ENCODE measurements at places on chromosomes 5 and 9.

DNA sequence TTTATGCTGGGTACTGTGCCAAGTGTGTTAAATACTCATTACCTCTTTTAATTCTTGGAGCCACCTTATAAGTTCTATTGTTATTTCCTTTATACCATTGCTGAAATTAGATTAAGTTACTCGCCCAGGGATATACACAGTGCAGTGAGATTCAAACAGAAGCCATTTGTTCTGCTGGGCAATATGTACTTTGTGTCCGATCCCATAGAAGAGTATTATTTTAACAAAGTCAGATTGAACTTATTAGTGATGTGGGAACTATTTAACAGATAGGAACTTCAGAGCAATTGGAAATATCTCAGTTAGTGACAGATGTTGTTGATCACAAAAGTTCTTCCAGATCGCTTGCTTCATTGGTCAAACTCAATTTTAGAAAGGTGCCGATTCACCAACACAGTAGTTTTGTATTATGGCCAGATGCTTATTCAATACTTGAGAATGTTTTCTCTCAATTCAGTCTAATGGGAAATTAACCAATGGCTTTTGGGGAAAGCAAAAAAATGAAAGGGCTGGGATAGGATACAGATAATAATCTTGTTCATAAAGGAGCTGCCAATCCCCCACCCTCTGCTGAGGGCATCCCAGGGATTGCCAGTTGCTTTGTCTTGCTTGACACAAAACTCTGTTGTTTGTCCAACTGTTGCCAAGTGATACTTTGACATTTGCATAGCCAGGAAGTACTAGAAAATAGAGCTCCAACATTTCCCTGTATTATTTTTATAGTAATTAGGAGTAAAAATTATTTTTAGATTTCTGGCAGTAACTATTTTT is 94.8 kb upstream of the SEMA6A start:
- DNase-seq, result no peak

DNA sequence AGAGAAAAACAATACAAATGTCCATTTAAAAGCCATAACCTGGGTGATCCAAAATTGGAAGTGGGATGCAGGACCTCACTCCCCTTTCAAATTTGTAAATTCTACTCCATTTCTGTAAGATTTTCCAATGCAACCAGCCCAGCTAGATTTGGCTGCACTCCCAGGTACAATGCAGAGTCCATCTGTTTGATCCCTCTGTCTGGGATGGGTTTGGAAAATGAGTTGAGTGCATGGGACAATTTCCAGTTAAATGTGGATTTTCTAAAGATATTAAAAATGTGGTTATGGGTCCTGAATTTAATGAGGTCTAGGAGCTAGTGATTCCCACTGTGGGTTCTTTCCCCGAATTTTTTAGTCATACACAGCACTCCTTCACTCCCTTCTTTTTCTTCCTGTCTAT is 104.0 kb upstream of the ATP10B start:
- DNase-seq, result no peak

DNA sequence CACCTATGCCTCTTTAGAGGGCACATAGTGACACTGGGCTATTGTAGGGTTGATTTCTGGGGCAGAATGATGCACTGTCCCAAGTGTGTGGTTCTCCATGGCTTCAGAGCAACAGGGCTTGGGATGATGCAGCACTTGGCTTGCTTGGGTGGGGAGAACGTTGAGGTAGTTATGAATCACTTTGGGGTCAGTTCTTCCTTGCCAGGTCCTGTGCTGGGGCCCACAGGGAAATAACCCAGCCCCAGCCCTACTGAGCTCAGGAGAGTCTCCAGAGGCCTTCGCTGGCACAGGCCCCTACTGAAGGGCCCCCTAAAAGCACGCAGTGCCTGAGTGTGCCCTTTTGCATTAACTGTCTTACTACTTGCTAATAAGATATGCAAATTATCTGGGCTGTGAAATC is 24.2 kb downstream of the JADE2 start:
- DNase-seq, result no peak

GRCh38 chr9:32351845-32352244 is 32.6 kb upstream of the ACO1 start:
- DNase-seq, result no peak

DNA sequence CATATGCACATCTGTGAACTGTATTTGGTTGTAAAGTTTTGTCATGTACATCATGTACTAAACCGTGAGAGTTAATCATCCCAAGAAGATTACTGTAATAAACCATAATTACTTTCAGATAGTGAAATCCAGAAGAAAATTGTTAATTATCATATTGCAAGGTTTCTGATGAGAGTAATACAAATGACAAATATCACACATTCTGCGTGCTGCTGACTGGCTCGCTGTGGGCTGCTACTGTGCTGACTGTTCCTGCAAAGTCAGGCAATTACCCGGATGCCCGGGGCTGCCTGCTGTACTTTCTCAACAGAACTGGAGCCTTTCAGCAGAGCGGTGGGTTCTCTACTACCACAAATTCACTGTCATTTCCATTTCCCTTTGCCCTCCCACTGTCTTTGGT is 68.3 kb downstream of the SMARCA2 start:
- no peak for DNase-seq

GRCh38 chr5:96742538-96742937 is 65.2 kb downstream of the ERAP1 start:
- DNase-seq, result no peak

- DNase-seq, result no peak
These were observed 103.2 kb downstream of the DPYSL3 start for GRCh38 chr5:147406636-147407035.

DNA sequence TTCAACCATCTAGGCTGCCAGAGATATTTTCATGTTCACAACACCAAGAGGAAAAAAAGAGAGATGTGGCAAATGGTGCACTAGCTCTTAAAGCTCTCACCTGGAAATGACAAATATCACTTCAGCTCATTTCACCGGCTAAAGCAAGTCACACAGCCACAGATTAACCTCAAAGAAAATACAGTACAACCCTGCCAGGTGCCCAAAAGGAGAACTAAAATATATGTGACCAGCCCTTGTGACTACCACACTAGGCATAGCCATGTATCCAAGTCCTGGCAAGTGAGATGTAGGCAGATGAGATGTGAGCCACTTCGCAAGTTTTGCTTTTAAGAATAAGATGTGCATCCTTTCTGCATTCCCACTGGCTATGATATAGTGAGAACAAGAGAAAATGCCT is 41.4 kb downstream of the AGTPBP1 start:
- no peak for DNase-seq

DNA sequence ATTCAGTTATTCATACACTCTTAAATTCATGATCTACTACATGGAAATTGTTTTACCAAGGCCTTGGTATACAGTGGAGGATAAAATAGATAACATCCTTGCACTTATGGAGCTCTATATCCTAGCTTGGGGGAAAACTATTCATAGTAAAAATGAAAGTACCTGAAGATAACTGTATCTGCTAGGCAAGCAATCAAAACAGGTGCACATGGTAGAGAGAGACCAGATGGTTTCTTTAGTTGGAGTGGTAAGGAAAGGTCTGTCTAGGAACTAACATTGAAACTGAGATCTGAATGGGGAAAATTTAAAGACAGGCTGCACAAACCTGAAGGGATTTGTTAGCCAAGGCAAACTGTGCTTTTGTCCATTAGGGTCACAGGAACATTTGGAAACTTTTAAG is 11.1 kb upstream of the SLCO4C1 start:
- DNase-seq, result no peak

DNA sequence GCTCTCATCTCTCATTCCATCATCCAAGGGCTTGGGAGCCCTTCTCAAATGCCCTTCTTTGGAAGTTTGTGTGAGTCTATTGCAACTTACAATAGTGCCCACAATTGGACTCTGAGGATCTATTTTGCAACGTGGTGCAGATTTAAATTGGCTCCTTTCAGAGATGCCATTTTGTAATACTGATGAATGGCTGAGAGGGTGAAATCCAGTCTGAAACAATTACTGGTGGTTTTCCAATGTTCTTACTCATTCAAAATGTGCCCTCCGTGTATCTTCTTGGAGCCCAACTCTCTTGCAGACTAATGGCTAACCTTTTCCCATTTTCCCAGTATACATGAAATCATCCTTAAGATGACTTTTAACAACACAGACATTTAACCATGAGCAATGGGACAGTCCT is 6.1 kb downstream of the ZNF462 start:
- no peak for DNase-seq

- DNase-seq, result no peak
These were observed 105.9 kb downstream of the HOMER1 start for GRCh38 chr5:79408028-79408427.

GRCh38 chr5:168776070-168776469 is 196.9 kb upstream of the PANK3 start:
- no peak for DNase-seq

DNA sequence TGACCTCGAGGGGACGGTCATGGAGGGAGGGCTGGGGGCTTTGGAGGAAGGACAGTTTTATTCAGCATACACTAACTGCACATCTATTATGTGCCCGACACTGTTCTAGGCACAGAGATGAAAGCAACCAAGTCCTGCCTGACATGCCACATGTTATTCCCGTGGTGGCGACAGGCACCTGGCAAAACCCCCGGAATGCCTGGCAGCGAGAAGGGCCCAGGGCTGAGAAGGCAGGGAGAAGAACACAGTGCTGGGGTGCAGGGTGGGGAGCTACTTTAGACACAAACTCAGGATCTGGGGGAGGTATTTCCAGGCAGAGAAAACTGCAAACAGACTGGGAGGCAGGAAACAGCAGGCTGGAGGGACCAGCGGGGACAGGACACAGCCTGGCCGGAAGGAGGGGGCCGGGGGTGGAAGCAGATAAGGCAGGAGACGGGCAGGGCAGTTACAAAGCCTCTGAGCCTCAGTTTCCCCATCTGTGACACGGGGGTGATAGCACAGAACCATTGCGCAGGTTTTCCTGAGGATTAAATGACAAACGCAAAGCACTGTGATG is 77.7 kb downstream of the STK10 start:
- no peak for DNase-seq

GRCh38 chr5:178108446-178108845 is 4.9 kb upstream of the N4BP3 start:
- no peak for DNase-seq

- DNase-seq, result no peak
These were observed 64.9 kb downstream of the SECISBP2 start for GRCh38 chr9:89383030-89383720.

DNA sequence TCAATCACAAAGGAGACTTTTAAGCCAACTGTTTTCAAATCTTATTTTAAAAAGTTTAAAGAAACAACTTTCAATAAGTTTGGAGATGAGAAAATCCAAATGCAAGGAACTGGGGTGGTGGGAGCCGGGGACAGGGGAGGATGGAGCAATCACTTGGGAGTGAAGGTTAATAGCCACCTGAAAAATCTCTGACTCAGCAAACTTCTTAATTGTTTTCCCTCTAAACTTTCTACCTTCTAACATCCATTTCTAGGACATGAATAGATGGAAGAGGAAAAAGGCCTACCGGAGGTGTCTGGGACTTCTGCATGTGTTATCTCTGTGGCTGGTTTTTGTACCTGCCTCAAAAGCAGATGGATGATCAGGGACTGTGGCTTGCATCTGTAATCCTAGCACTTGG is 360.6 kb downstream of the OSTF1 start:
- no peak for DNase-seq

DNA sequence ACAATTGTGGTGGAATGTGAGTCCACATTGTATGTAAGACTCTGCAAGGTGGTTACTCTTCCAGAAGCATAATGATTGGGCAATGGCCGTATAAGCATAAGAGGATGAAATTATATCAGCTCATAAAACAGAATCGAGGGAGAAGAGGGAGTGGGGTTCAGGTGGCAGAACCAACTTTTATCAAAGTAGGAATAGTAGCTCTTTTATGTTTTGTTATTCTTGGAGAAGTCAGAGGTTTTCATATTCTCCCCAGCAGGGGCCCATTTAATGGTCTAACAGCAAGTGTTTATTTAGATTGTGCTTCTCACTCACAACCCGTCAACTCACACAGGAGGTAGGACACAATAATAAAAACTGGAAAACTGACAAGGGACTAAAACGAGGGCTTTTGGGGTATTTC is 291.3 kb upstream of the CD180 start:
- no peak for DNase-seq

DNA sequence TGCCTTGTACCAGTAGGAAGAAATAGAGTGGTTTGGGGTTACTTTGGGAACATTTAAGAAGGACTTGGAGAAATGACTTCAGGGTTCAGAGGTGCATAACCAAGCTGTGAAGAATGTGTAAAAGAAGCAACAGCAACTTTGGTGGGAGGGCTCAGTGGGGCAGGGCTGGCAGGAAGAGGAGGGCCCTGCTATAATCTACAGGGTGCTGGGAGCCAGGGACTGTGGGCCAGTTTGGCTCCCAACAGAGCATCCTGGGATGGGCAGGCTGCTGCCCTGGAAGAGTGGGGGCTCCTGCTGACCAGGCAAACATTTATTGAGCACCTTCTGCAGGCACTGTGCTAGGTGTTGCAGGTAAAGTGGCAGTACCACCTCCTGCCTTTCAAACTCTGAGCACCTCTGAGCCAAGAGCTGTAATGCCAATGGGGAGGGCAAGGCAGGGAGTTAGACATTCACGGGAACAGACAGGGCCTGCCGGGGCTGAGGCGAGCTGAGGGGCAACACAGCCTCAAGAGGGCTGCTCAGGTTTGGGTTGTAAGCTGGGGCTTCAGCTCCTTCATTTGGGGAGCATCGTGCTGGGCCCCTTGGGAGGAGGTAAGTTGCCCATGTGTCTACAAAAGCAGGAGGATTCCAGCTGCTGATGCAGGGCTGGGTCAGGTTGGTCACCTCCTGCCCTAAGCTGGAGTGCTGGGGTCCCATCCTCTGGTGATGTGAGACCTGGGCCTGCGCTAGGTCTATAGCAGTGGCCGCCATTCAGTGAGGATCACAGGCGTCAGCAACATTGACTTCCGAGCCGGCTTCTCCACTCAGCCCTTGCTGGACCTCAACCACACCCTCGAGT is 30.6 kb downstream of the HMCN2 start:
- DNase-seq, result no peak

- DNase-seq, result no peak
These were observed 95.6 kb downstream of the HSPA4 start for GRCh38 chr5:133147411-133147810.

- DNase-seq, result no peak
These were observed 421.3 kb downstream of the ACTL7B start for GRCh38 chr9:108434502-108434901.

- DNase-seq, result no peak
These were observed 737 bp downstream of the RNF180 start for GRCh38 chr5:64166201-64166959.

DNA sequence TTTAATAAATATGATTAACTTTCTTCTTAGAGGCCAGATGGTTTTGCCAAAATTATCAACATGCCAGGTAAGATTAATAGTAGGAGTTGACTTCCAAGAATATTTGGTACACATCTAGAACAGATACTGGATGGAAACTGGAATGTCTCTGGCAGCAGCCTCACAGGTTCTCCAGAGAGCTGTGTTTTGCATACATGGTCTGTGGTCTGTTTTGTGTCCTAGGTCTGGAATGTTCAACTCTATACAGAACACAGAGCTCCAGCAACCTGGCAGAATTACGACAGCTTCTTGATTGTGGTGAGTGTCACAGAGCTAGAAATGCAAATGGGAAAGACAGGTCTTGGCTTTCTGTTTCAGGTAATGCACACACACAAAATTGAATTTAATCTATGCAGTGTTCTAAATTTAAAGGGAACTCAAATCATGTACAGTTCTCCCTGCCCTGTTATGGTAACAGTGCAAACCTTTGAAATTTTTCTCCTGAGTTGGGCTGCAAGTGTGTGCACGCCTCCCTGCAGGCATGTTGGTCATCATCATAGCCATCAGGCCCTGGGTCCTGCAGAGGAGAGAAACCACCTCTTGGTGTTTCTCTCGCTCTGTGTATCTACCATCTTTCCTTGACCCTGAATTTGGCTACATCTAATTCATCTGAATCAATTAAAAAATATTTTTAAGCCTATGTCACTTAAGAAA is 58.3 kb downstream of the PIK3R1 start:
- no peak for DNase-seq

GRCh38 chr9:123312306-123312877 is 43.6 kb upstream of the CRB2 start:
- no peak for DNase-seq

Data from anterior cingulate cortex (tissue), 58 donors.